ENCODE measurements at places on chromosomes 1 and 21. TPM values are rescaled to one million over a fixed set of nuclear protein-coding genes. Genes with fewer than 3 reads are reported as not detected.

- DNase-seq = no peak
These were observed 705 bp upstream of the QSOX1 start for GRCh38 chr1:180154003-180154324.

DNA sequence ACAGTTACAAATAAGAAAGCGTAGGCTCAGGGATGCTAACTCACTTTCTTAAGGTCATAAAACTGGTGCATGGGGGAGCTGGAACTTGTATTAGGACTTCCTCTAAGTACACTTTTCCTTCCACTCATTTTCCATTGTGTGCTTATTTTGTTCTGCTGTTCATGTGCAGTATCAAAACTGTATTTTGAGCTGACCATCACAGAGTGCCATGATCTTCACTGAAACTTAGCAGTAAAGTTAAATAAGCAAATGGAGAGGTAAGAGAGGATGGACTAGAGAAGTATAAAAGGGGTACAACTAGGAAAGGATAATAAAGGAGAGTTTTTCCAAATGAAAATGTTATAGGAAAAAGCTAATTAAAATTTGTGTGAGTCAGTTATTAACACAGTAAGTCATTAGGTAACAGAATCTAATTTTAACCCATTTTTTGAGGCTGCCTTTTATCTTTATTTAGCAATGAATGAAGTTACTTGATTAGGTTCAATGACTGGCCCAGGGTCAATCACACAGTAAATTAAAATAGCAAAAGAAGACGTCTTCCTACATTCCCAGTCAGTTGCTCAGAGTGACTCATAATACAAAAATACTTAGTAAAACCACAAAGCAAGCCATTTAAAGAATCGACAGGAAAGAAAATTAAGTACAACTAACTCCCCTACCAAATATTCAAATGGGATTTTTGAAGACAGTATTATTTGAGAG, 165.8 kb upstream of the C1orf105 start:
- DNase-seq = no peak

DNA sequence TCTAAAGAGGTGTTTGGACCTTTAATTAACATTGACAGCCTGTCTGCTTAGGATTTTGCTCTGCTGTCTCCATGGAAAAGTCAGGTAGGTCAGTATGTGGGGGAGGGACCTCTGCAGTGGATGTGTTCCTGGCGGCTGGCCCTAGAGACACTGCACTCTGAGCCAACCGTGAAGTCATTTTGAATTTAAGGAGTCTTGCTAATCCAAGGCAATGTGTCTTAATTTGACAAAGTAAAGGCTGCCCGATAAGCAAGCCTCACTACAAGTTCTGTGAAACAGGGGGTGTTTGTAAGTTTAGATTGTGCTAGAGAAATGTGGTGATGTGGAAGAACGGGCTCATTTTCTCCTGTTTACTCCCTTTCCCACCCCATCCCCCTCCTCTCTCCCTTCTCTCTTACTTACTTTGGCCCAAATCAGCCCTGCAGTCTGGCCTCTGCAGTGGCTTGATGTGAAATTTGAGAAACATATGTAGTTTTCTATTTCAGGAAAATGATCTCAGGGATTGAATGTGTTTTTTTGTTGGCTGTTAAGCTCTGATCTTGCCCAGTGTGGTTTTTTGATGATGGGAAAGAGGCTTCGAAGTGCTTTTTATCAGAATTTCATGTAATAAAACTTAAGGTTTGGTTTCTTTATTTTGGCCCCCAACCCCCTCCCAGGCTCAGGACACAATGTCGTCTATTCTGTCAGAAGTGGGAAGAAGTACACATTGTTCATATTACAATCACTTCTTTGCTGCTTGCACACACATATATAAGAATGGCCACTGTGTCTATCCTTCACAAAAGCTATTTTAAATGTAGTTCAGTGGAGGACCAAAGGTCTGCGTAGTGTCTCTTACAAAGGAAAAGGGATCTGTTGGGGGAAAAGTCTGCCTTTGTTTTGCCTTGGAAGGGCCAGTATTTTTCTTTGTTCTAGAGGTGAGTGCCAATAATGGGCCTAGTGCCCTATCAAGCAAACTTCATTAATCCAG, 96.6 kb downstream of the FGGY start:
- DNase-seq = no peak

GRCh38 chr1:166063701-166064100, 103.1 kb downstream of the FAM78B start:
- DNase-seq = no peak

DNA sequence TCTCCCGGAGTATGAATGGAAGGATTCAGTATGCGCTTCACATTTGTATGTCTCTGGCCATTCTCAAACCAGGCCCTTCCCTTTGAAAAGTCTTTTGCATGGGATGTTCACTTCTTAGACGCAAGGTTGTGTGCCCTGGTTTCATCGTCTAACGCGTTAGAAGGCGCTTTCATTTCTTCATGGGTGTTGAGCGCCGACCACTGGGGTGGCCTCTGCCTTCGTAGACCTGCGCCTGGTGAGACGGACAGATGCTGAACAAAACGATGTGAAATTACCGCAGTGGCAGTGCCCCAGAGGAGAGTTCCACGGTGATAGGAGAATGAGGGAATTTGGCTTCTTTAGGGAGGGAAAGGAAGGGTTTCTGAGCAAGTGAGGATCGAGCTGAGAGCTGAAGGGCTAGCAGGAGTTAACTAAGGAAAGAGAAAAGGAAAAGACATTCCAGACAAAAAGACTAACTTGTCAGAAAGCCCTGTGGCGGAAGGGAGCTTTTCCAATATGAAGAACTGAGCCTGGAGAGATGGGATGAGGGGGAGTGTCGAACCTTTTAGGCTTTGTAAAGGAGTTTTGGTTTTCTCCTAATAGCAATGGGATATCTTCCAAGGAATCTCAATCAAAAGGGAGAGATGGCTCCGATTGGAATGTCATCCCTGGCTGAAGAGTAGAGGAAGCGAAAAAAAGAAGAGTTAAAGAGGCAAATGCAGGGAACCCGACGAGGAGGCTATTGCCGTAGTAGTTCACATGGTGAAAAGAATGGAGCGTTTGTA, 951 bp downstream of the GGPS1 start:
- DNase-seq = peak; percentile 75

DNA sequence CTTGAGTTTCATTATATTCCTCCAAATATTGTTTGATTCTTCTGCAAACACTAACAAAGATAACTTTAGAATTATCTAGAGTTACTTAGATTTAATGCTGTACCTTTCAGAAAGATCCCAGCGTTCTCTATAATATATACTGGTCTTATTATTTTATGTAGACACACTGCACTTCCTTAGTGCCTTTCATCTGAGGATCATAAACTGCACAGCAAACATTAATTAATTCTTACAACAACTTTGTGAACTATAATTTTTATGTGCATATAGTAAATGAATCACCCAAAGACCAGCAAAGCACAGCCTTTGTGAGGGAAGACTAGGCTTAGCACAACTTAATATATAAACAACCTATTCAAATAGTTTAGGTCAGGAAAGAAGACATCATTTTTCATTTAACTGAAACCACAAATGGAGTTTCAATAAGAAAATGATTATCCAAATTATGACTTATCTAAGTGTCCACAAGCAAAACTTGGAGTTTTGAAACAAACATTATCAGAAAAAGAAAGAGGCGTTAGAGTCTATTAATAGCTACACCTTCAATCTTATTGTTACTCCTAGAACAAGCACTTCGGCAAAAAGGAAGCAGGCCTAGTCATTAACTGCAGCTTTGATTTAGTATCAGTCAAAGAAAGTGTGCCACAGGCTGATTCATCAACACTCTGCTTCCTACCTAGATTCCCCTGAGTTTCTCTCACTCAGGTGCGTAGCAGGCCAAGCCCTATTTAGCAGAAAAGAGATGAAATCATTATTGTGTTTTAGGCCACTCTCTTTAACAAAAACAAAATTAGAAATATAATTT, 22.5 kb upstream of the RC3H1 start:
- DNase-seq = no peak

DNA sequence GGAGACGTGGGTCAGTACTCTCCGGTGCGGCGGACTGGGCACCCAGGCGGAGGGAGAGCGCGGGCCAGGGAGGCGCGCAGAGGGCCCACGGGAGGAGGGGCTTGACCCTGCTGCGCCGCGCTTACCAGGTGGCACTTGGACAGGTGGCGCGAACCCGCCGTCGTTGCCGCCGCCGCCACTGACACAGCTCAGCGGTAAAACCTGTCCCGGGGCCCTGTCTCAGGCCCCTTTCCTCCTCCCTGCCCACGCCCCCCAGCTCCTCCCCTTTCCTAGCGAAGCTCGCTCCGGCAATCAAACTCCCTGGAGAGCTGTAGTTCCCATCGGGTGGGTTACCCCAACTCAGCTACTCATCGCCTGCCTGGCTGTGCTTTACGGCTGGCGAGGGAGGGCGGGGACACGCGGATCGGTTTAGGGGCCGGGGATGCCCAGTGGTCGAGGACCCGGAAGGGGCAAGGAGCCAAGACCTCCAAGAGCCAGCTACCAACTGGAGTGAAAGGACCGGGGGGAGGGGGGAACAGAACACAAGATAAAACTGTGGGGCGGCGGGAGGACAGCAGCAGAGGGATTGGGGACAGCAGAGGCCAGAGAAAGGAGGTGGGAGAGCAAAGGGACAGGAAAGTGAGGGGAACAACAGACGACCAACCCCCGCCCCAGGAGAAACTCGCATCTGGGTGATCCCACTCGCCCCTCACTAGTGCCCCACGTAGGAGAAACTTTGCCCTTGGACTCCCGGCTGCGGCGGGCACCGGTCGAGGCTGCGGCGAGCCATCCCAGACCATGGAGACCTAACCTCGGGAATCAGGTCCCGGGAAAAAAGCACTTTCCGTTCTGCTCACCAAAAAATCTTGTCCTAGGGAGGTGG, 2.9 kb downstream of the GFI1 start:
- DNase-seq = peak; percentile 24

Gene DMBX1
- polyA plus RNA-seq = not detected

DNA sequence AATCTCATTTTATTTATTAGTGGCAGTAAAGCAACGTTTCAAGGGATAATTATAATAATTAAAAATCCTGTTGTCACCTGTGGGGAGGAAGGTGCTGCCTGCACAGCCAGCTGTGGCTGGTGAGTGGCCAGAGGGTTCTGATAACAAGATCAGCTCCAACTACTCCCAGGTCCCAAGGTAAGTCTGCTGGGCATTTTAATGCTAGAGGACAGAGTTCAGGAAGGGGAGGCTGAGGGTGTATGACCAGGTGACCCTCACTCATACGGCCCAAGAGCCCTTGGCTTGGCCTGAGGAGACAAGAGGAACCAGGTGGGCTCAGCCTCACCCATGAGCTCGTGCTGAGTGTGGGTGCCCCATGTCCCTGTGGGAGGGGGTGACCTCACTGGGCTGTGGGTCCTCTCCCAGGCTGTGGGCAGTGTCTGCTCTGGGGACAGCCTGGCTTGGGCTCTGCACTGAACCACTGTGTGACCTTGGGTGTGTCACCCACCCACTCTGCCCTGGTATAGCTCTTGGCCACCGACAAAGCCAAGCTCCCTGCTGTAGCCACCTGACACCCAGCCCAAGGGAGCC, 223.8 kb downstream of the PTPRU start:
- no peak for DNase-seq

- no peak for DNase-seq
These were observed 186.5 kb upstream of the GALNT2 start for GRCh38 chr1:229880271-229881170.

DNA sequence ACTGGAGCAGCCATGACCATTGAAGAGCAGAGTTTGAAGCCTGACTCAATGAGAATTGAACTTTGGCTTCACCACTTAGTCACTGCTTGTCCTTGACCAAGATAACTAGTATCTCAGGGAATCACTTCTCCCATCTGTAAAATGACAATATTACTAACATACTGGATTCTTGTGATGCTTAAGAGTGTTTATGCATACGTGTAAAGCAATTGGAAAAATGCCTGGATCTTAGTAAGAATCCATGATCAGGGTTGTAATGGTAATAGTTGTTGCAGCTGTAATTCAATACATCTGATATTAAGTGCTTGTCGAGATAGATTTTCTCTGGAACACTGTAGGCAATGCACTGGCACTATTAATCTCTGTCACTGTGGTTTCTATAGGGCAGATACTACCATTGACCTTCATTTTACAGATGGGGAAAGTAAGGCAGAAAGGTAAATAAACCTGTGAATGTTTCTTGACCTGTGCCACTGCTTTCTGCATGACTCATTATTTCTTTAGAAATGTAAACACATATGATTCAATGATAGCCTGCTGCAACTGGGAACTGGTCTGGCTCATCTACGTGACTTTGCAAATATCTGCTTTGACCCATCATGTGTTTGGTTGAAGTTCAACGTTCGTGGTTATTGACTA, 662.5 kb downstream of the PLA2G4A start:
- DNase-seq = no peak

DNA sequence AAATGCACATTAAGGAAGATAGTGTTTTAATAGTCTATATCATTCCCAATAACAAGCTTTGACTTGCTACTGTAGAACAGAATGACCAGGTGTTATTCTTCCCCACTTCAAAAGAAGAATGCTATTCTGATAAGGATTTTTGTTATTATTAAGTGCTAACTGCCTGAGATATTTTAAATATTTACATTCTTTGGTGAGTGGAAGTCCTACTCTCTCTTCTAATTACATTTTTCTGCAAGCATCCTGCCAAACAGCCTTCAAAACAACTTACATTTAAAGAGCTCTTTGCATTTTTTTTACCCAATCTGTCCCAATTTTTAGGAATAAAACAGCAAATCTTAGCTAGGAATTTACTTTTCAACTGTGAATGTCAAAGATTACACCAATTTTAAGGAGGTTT, 23.5 kb upstream of the SYDE2 start:
- no peak for DNase-seq

Gene TSPEAR
- polyA plus RNA-seq = not detected

Gene CHI3L2
- 18.2 TPM for polyA plus RNA-seq

- DNase-seq = no peak
These were observed 4.4 kb upstream of the MATN1 start for GRCh38 chr1:30727824-30728223.

GRCh38 chr1:232767305-232768074, 37.7 kb upstream of the MAP10 start:
- DNase-seq = no peak

GRCh38 chr1:23800400-23801337, at the start of gene GALE:
GALE (minus strand) TSS chr1:23800754; CDS start chr1:23799007, 1,747 bp downstream.
- peak; percentile 94 for DNase-seq

Gene SFN
- polyA plus RNA-seq = not detected

DNA sequence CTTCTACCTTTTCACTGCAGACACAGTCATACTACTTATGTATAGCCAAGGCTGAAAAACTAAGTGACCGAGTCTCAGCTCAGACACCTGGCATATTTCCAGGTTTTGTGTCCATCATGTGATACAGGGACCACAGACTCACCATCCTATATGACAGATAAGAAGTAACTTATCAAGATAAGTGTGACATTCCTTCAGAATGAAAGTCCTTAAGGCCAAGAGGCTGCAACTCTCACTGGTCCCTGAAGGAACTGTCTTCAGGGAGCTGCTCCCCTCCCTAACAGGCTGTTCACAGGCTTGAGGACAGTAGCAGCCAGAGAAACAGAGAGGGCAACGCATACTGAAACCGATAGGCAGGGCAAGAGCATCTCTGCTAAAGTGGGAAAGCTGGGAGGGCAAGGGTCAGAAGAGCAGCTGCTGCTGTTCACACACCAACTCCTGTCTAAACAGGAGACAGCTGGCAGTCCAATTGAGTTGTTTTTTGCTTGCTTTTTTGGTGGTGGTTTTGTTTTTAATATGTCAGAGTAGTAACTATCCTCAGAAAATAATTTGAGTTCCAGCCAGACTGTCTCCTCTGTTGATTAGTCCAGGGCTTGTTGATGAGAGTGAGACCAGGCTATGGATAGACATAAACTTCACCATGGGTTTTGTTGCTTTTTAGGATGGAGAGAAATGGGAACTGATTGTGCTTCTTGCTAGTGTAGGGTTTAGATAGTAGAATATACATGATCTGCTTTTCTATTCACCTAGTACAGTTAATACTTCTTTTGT, 67.7 kb downstream of the MACF1 start:
- DNase-seq = no peak
